ENCODE measurements at places on chromosomes 6 and 20.

DNA sequence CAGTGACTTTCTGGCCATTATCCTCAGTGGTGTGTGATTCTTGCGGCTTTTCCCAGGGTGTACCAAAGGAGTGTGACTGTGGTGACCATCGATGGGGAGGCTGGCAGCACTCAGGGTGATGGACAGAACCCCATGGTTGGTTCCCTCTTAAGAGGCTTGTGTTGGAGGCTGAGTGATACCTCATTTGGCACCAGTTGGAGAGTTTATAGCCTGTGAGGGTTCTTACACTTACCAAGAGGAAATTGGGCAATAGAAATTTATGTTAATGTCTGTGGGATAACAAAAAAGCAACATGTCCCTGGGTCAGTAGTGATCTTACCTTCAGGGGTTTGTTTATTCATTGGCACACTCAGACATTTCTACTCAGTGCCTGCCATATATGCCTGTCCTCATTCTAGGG is 37.2 kb downstream of the DAAM2 start:
- DNase-seq = no peak

DNA sequence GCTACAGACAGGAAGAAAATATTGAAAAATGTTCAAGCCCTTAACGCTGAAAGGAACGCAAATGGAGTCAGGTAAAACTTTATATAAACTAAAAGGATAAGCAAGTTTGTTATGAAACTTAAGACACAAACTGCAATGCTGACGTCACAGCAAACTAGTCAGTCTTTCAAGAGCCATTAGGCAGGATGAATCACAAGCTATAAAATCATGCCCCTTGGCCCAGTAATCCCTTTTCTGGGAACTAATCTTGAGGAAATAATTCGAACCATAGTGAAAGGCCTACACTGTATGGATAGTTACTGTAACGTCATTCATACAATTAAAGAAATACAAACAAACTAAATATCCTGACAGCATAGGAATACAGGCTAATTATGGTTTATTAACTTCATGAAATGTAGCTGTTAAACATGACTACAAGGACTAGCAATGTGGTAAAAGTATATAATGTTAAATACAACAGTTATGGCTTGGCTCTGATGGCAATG is 42.7 kb upstream of the HINT3 start:
- DNase-seq = peak; percentile 88

DNA sequence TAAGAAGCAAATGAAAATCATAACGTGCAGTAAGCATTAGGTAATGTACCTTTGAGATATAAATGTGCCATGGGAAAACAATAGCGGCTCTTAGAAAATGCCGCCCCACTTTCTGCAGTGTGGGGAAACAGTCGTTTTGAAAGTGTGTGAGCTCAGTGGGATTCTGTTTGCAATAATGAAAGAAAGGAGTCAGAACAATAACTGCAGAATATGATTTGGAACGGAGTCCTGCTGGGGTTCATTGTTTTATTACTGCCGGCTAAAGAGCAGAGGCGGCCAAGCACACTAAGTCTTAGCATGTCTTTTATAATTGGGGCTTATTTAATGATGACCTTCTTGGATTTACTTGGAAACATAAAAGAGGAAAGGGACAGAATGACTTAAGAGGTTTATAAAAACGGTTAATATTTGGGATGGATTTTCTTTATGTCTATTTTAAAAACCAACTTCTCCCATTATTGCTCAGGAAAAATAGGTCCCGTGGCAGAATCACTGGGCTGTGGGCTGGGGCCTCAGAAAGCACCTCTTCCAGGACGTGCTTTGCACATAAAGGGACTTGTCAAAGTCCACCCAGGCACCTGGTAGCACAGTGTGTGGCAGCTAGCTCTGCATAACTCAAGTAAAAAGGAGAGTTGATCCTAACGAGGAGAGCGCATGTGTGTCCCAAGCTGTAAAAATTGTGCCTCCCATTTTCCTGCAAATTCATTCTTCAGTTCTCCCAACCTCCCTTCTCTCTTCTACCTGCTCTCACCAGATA is 44.0 kb upstream of the SLC22A16 start:
- no peak for DNase-seq

DNA sequence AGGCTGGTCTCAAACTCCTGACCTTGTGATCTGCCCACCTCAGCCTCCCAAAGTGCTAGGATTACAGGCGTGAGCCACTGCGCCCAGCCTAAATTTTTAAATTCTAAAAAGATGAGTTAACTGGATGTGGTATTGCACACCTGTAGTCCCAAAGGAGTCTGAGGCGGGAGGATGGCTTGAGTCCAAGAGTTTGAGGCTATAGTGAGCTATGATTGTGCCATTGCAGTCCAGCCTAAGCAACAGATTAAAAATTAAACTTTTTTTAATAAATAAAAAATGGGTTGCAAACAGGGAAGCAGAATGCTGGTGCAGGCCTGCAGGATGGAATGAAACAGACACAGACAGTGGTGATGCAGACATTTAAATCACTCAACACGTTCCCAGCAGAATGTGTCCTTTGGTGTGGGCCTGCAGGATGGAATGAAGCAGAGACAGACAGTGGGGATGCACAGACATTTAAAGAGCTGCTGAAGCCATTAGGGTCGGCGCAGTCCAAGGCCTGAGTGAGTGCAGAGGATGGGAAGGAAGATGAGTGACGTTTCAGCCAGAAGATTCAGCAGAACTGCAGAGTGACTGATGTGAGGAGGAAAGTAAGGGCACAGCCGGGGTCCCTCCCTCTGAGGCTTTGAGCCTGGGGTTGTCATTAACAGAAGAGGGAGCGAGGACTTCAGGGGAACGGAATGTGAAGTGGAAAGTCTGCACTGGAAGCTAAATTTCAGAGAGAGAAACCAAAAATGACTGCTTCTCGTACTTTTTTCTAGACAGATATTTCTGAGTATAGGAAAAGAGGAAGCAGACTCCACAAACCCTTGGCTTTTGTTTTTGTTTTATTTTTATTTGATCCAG is 117.5 kb downstream of the RIN2 start:
- DNase-seq = peak; percentile 58

DNA sequence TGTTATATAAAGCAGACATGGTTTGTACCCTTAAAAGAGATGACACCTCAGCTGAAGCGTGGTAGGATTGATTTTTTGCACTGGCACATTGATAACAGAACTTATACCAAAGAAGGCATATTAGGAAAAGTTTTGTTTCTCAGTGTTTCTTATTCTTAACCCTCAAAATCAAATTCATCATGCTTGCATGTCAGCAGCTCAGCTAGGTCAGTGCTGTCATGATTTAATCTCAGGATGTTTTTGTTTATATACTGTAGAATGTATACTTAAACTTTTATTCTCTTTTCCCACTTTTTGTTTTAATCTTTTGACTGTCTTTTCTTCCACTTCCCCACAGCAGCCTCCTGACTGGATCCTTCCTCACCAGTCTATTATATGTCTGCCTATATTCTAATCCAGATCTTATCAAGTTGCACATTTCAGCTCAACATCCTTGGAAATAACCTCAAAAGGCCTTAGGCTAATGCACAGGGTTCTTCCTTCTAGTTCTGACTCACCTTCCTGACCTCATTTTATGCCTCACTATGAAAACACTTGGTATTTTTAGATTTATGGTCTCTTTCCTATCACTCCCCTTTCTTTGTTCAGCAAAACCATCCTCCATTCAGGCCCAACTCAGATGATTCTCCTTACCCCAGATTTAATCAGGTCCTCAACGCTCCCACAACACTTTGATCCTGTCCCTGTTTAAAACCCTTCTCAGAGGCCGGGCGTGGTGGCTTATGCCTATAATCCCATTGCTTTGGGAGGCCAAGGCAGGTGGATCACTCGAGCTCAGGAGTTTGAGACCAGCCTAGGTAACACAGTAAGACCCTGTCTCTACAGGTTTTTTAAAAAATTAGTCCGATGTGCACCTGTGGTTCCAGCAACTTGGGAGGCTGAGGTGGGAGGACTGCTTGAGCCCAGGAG is 7.2 kb downstream of the HEBP2 start:
- peak; percentile 48 for DNase-seq

GRCh38 chr6:15769511-15770018 is 106.7 kb upstream of the DTNBP1 start:
- no peak for DNase-seq

- no peak for DNase-seq
Measured at GRCh38 chr6:10401004-10401536, 13.8 kb downstream of the TFAP2A start.

- DNase-seq = no peak
Measured at GRCh38 chr6:157068691-157069324, 254.5 kb downstream of the TMEM242 start.

- DNase-seq = no peak
Measured at GRCh38 chr6:149166336-149166735, 151.2 kb upstream of the TAB2 start.

GRCh38 chr6:143241111-143241510 is 180.4 kb downstream of the AIG1 start:
- DNase-seq = no peak

DNA sequence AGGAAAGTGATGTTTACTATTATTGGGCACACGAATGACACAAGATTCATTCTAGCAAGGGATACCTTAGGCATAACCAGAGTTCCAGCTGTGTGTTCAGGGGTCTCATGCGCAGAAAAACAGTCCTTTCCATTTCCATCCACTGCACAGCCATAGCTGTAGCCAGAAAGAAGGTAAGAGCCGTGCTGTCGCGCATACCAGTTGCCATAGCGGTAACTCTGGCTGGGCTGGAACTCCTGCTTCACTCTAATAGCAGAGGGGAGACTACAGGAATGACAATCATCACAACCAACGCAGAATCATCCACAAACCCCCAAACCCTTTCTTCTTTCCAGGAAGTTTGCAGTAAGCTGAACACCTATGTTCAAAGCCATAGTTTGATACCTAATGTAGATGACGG is 7.5 kb downstream of the C6orf52 start:
- DNase-seq = no peak

DNA sequence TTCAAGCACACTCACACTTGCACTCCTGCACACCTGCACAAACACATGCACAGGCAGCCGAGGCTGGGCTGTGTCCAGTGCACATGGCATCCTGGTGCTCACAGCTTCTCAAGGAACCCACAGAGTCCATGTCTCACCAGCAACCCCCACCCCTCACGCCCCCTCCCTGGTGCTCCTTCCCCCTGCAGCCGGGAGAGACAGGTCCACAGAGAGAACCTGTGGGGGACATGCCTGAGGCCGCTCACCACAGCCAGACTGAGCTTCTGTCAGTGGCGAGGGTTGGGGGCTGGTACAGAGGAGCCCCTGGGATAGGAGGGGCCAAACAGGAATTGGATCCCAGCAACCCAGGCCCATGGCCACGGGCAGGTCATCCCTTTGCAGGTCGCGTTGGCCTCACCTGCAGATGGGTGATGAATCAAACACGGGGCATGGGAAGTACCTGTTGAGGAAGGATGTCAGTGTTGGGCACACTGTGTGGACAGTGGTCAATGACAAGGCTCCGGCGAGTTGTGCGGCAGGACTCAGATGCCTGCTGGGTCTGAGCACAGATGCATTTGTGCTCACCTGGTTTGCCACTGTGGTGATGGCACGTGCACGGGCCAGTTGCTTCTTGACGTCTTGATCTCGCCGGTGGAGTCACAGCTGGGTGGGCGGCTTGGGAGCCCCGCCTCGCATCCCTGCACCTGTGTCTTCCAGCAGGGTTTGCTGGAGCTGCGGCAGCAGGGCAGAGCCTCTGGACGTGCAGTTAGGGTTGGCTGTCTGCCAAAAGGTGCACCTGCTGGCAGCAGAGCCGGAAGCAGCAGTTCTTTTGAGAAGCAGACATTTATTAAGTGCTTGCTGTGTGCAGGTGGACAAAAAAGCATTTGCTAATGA is 113.0 kb downstream of the ERMARD start:
- no peak for DNase-seq

GRCh38 chr6:6614096-6614982 is 25.8 kb downstream of the LY86 start:
- DNase-seq = no peak

DNA sequence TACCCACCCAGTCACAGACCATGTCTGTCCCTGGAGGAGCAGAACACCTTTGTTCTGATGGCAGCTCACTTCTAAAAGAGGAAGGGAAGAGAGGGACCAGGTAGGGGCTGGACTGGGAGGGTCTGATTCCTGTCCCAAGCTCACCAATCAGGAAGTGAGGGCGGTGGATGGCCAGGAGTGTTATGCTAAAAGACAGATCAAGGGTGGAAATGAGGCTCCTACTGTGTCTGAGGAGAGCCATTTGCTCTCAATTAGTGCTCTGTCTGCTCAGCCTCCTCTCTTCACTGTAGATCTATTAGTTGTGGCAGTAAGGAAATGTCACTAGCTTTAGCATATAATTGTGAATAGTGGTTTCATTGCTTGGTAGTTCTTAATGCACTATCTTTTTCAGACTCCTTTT is 72.5 kb downstream of the ARMC2 start:
- no peak for DNase-seq

GRCh38 chr6:107361753-107362604 is 97.4 kb downstream of the PDSS2 start:
- no peak for DNase-seq

DNA sequence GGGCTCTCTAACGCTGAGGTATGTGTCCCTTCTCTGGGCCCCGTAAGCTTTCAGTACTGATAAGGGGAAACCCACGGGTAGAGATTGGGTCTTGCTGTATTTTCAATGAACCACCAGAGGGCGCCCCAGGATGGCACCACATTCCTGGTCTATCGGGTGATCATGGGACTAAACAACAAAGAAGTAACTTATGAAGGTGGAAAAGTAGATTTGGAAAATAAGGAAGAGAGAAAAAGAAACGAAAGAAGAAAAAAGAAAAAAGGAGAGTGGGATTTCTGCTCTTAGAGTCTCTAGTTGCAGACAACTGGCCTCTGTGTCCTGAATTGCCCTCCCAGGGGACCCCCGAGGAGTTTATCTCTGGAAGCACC is 93.8 kb downstream of the GMPR start:
- peak; percentile 75 for DNase-seq

- DNase-seq = no peak
Measured at GRCh38 chr6:42280966-42281533, 63.4 kb upstream of the MRPS10 start.

All from inflammatory macrophage treated with lipopolysaccharide for 4 hours (primary cell).